ENCODE measurements at places on chromosomes 1 and 21. TPM values are rescaled to one million over a fixed set of nuclear protein-coding genes. Genes with fewer than 3 reads are reported as not detected.
A peak's percentile ranks its signal among the peaks of the same experiment; 100 is the strongest.

PLEKHA6 gene
- polyA plus RNA-seq = 46.1 TPM

DNA sequence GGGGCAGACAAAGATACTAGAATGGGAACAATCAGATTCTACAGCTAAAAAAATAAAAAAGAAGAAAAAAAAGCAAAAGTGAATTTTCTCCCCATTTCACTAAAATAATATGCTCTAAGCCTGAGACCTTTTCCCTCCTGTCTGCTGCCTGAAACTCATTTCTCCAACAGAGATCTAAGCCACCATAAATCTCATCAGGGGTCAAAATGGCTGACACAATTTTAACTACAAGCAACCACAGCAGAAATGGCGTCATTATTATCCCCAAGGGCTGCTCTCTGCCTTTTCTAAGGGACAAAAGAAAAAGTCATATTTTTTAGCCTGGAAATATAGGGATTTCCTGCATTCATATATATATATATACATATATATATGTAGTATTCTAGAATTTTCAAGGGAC, 183.7 kb upstream of the CAMK1G start:
- DNase-seq = no peak

RNU1-4 gene
- polyA plus RNA-seq = 1.9 TPM

DNA sequence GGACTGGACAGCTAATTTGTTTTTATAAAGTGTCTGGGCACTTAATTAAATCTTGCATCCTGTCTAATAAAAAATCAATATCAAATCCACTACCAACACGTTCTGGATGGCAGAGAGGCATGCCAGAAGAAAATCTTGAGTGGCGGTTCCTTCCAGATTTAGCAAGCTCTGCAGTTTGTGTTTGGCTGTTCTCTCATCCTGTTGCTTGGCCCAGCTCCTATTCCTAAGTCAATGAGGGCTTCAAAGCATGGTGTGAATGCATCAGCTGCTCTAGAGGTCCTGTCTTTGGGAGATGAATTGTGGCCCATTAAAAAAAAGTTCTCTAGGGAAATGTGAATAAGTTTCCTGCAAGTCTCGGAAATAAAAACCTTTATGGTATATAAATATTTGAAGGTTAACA, 90.3 kb downstream of the DISC1 start:
- DNase-seq = no peak

DNA sequence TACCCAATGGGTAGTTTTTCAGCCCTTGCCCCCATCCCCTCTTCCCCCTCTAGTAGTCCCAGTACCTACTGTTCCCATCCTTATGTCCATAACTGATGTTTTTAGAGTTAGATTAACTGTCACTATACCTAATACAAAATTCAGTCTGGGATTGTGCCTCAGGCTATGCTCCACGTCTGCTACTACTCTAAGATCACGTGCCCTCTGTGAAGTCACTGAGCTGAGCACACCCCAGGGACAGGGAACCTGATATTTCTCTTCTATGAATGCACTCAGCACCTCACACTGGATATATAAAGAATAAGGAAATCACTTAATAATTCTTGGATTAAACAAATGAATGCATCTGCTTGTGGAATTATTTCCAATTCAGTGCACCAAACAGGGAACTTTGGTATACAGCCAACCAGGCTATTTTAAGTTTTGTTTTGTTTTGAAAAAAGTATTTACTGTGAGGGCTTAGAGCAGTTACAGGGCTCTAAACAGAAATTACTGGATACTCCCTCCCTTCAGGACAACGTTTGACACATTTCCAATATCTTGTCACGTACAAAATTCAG, 307.9 kb downstream of the SMYD3 start:
- DNase-seq = no peak

- no peak for DNase-seq
Measured at GRCh38 chr1:180974236-180974635, 48.4 kb downstream of the STX6 start.

DNA sequence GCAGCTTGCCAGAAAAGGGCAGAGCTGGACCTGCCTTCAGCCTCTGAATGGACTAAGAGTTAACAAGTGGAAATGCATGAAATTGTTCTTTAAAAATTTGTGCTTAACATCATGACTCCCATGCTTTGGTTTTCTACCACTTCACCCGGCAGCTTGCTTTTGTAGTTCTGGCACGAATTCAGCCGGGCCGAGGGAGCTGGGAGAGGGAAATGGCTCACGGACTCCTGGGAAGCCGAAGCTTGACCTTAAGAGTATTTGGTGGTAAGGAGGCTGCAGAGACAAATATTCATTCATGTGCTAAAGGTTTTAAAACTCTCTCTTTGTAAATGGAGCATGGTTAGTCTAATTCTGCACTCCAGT, 17.2 kb upstream of the GFI1 start:
- no peak for DNase-seq

DNA sequence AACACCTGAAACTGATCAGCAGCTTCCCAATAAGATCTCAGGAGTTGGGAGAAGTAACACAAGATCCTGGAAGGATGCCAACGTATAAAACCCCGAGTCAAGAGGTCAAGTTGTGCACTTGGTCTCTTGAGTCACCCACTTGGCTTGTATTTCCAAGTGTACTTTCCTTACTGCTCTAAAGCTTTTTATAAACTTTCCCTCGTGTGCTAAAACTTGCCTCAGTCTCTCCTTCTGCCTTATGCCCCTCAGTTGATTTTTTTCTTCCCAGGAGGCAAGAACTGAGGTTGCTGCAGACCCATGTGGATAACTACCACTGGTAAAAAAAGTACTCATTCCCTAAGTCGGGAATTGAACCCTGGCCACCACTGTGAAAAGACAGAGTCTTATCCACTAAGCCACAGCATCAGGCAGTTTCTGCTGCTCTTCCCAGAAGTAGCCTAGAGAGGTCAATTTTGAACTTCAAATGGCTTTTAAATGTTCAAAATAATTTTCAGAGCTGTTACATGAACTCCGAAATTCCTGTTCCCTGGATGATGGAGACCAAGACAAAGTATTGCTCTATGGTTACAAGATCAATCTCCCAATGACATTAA, 28.9 kb downstream of the ITLN2 start:
- no peak for DNase-seq

- no peak for DNase-seq
Measured at GRCh38 chr1:228396770-228397662, 9.6 kb downstream of the TRIM11 start.

DNA sequence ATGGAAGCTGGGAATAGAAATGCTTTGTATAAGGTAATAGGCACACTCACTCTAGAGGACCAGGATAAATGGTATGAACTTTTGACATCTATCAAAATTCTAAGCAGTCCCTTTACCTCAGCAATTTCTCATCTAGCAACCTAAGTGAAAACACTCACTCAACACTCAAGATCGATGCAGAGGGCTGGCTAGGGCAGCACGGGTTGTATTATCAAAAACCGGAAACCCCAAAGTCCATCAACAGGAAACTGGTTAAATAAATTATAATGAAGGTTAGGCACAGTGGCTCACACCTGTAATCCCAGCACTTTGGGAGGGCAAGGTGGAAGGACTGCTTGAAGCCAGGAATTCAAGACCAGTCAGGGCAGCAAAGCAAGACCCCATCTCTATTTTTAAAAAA, 9.4 kb downstream of the USP48 start:
- DNase-seq = no peak

DNA sequence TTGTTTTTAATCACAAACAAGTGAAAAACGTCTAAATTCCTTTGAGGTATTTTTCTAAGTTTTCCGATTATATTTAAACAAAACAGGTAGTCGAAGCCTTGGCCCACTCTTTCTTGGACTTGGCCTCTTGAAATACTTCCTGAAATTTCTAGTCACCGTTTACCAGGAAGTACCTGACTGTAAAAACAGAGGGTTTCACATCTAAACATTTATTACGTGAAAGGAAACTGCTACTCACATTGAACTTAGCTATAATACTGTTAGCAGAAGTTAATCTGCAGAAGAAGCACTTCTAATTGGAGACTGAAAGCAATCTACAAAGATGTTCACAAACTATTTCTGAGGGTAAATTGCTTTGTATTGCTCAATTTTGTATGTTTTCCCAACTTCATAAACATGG, 526.0 kb upstream of the ADGRL4 start:
- DNase-seq = no peak

ADAM30 gene
- not detected for polyA plus RNA-seq

DNA sequence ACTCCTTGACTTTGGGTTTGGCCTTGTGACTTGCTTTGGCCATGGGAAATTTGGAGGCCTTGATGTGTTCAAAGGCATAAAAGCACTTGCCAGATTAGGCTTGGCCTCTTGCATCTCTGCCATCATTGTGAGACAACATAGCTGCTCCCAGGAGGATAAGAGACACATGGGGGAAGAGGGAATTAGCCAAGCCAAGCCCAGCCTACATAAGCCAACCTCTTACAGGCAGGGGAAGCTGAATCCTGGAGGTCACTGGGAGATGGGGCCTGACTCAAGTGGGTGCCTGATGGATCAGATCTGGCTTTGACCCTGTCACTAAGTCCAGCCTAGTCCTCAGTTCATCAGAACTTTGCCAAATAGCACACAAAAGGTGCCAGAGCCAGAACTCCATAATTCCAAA, 37.6 kb upstream of the HMGB4 start:
- no peak for DNase-seq

PUSL1 gene
- 6.9 TPM for polyA plus RNA-seq

DNA sequence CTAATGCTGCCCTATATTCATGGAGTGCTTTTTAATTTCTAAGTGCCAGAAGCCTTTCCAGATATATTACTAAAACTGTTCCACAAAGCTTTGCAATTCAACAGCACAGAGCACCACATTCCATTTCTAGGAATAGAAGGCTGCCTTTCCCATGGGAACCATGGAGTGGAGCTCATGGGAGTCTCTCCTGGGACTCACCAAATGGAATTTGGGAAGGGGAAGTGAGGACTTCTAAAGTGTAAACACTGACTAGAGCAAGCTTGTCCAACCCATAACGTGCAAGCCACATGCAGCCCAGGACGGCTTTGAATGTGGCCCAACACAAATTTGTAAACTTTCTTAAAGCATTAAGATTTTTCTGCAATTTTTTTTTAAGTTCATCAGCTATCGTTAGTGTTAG, 190.4 kb upstream of the TNR start:
- no peak for DNase-seq

GRCh38 chr1:8213136-8213535, 104.8 kb upstream of the SLC45A1 start:
- DNase-seq = no peak

DNA sequence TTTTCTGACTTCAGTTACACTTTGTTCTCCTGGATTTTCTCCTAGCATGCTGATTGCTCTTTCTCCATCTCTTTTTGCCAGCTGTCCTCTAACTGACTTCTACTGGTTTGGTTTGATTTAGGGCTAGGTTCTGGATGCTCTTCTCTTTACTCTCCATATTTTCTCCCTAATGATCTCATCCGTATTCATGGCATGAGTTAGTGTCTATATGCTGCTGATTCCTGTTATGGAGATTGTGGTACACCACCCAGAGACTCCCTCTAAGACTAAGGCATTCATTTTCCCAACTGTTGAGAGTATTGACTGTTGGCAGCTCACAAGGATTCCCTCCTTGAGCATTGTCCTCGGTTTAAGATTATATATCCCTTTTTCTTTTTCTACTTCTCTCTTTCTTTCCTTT, 28.9 kb downstream of the S1PR1 start:
- DNase-seq = no peak

DNA sequence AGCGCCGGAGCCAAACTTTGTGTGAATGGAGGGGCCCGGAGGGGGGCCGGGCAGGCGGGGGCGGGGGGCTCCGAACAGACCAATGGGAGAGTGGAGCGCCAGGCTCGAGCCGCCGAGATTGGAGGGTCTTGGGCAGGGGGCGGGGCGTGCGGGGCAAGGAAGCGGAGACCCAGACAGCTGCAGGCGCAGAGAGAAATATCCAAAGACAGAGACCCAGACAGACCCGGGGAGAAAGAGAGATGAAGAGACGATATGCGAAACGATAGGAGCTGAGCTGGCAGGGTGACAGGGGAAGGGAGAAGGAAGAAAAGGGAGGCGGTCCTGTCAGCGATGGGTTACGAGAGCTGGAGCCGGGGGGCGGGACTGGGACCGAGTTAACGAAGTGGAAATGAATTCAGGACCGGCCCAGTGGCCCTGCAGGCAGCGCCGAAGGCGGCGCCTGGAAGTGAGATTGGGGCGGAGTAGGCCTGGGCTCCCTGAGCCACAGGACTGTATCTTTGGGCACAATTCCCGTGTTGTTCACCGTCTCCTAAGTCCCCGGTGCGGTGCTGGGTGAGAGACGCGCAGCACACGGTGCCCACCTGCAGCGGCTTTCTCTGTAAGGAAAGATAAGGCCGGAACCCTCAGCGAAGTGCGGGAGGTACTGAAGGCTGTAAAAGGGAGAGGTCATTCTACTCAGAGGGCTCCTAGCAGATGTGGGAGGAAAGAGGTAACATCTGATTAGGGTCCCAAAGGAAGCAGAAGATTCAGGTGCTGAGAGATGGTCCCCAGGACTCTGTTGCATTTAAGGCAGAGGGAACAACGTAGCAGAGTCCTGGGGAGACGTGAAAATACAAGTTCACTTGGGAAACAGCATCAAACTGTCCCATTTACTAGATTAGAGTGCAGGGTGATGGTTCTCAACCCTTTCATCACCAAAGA, 543 bp upstream of the KCNJ10 start:
- DNase-seq = peak; percentile 61

- DNase-seq = no peak
Measured at GRCh38 chr1:221468546-221468945, 273.3 kb downstream of the DUSP10 start.

DNA sequence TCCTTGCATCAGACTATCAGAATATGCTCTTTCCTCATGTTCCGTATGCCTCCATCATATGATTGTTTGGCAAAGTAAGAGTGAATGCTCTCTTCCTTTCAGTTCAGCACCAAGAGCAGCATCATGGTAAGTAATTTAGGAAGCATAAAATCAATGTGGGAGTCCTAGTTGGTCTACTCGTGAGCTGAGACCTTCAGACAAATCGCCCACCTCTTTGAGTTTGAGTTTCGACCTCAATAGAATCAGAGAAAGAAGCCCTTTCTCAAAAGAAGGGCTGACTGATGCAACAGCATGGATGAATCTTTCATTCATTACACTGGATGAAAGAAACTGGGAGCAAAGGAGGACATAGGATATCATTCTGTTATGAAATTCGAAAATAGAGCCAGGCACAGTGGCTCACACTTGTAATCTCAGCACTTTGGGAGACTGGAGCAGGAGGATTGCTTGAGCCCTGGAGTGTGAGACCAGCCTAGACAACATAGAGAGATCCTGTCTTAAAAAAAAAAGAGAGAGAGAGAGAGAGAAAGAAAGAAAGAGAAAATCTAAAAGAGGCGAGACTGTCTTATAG, 112.5 kb downstream of the ZC3H11B start:
- no peak for DNase-seq

DNA sequence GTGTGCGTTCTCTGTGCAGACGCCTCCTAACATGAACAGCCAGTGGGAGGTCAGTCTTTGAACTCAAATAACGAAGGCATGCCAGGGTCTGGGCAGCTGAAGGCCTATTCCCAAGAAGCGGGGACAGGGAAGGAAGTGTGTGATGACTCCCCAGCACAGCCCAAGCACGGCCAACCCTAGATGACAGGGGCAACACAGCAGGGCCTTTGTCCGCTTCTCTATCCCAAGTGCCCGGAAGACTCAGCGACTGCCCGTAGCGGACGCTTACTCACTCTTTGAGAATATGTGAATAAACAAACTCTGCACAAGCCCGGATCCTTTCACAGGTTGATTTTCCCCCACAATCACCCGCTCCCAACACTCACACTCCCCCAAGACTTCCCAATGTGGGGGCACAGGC, 11.2 kb downstream of the C1orf198 start:
- DNase-seq = no peak

Data from left kidney (tissue), 8 donors.